ENCODE measurements at places on chromosomes 3 and 15. TPM values are rescaled to one million over a fixed set of nuclear protein-coding genes. Genes with fewer than 3 reads are reported as not detected.

Gene ABHD10
- 40.2 TPM for total RNA-seq

Gene GNAT1
- not detected for total RNA-seq

DNA sequence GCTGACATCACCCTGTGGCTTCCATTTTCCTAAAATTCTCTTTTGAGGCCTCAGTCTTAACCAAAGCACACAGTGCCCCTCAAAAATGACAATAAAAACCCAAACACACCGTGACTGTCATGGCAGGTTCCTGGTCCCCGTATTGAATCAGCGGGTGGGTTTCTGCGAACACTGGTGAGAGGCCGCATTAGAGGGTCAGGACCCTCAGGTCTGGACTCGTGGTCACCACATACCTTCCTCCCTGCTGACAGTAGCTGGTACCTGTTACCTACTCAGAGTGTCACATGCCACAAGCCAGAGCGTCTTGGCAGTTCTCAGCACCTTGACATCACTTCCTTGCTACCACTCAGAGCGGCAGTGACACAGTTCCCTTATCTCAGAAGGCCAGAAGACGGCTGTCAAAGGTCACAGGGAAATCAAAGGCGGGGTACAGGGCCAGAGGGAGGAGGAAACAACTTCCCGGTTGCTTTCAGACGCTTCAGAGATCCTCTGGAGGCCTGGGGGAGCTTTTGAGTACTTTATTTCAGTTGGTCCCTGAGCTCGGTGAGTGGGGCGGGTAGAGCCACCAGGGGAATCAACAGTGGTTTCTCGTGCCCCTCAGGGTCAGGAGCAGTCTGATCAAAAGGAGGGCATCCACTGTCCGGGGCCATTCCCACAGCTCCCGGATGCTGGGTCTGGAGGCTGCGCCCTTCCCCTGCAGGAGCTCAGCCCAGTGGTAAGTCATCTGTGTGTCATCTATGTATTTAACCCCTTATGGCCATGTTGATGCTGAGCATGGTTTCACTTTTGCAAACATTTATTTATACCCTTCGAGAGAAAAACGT lies at the start of the genes CCR5AS and CCRL2:
CCR5AS (minus strand) TSS at position 279 of the 824 bp plus-strand sequence.
CCRL2 (plus strand) TSS at position 472 of the 824 bp plus-strand sequence. CDS start 821 bp downstream, outside the sequence.
- peak within 1 kb of the TSS; percentile 34 for H3K27ac ChIP-seq
- no peak for DNase-seq
- peaks cover 6% of the 10 kb centered on the region for H3K4me1 ChIP-seq
- H3K36me3 ChIP-seq: no peaks in the 10 kb centered on the region
- H3K27me3 ChIP-seq: peaks cover 10% of the 10 kb centered on the region

DNA sequence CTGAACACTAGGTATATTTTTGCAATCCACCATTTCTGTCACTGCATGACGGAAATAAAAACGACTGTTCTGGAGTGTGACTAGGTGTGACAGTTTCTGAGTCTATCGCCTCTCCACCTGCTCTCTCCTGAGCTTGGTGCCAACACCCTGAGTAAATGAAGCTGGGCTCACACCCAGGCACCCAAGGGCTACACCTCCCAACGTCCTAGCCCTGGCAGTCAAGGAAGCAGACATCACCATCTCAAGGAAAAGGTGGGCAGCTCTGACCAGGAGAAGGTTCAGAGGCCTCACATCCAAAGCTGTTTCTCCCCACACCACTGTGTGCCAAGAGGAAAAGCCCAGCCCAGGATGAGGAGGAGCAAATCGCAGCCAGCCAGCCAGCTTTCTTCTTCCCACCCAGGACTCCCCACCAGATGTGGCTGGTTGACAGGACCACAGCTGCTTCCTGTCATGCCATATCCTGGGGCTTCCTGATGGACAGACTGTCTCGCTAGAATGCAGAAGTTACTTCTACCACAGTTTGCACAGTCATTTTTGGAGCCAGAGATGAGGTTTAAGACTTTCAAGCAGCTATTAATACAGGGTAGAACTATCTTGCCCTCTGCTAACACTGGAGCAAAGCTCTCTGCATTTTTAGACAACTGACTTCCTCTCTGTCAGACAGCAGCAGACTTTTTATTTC lies 3.3 kb downstream of the SCAMP2 start:
- peaks cover 46% of the 10 kb centered on the region for H3K4me1 ChIP-seq
- no peaks in the 10 kb centered on the region for H3K27me3 ChIP-seq
- H3K27ac ChIP-seq: peak overlapping the region; percentile 98
- H3K4me3 ChIP-seq: peak overlapping the region; percentile 88
